Activated CD4-positive, alpha-beta T cell treated with anti-CD3 and anti-CD28 coated beads, Interleukin-2, amount 50 U/mL, for 24 hours (primary cell): ENCODE measurements at places on chromosomes 16 and 17.

DNA sequence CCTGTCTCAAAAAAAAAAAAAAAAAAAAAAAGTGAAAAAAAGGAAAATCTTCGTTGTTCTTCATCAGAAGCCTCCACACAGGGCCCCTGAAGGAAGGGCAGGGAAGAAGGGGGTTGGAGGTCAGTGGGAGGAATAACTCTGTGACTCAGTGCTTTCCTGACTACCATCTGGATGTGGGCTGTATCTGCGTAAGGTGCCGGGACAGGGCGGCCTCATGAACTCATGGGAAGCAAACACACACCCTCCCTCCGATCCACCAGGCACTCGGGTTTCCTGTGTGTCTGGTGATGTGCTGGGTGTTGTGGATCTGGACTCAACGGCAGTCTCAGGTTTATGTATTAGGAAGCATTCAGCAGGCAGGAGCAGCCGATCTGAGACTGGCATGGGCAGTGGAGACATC is 691.6 kb downstream of the WWOX start:
- DNase-seq, result no peak

- DNase-seq, result no peak
Measured at GRCh38 chr16:84373907-84374489, 5.7 kb downstream of the ATP2C2 start.

GRCh38 chr16:75238132-75238852 is 13.1 kb downstream of the BCAR1 start:
- DNase-seq, result no peak

DNA sequence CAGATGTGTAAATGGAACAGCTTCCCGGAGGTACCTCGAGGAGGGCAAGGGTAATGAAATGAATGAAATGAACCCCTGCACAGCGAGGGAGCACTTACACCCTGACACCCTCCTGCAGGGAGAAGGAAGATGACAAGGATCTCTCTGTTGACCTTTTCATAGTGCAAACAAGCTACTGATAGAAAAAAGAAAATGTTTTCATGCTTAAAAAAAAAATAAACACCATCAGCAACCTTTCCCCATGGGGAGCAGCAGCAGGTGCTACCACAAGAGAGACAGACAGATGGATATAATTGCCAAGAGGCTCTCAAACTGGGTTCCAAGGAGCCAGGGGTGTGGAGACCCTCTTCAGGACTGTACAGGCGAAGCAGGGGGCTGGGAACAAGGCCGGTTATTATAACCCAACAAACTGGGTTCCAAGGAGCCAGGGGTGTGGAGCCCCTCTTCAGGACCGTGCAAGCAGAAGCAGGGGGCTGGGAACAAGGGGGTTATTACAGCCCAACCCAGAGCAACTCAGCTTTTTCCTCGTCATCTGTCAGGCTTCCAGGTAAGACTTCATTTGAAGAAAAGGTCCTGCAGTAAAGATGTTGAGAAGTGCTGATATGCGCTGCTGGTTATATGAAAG is 718 bp upstream of the RPH3AL start:
- no peak for DNase-seq

DNA sequence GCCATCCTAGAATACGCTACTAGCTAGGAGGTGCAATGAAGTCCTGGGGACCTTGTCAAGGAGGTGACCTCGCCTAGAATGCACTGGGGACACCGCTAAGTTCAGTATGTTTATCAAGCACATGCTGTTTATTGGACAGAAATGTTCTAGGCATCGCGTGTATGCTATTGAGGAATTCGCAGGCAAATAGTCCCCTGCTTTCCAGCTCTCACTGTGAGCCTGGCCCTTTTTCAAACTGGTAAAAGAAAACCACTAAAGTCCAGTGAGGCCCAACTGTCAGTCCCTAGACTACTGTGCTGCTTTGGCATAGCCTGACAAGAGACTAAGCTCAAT is 1.2 kb upstream of the FAM222B start:
- DNase-seq, result no peak

- no peak for DNase-seq
Measured at GRCh38 chr17:19345067-19345460, 17.5 kb downstream of the B9D1 start.

- no peak for DNase-seq
Measured at GRCh38 chr17:72387487-72387886, 266.7 kb downstream of the SOX9 start.

DNA sequence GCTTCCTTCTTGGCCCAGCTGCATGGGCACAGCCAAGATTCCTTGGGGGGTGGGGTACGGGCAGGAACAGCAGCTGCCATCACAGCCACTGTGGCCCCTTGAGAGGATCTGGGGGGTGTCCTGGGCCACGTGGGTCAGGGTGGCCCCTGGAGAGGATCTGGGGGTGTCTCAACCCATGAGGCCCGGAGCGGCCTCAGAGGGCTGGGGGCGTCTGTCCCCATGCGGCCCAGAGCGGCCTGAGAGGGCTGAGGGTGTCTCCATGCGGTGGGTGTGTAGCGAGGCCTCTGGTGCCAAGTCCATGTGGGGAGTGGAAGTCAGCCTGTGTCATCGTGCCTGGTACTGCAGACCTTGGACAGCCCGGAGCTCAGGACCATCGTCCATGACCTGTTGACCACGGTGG is 13.7 kb downstream of the TSC2 start:
- no peak for DNase-seq

GRCh38 chr16:87076950-87077749 is 240.0 kb downstream of the C16orf95 start:
- DNase-seq, result no peak

DNA sequence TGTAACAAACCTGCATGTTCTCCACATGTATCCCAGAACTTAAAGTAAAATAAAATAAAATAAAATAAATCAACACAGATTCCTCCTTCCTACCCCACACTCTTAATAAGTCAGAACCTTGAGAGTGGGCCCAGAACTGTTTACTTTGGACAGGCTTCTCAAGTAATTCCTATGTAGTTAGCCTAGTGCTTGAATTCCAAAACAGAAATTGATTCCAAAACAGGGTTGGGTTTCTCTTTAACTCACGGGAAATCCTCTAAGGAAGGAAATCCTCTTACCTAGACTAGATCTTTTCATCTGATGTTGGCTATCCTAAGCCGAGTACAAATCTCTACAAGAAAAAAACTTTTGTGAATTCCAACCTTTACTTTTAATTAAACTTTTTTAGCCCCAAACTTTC is 324.7 kb upstream of the C16orf82 start:
- DNase-seq, result no peak

DNA sequence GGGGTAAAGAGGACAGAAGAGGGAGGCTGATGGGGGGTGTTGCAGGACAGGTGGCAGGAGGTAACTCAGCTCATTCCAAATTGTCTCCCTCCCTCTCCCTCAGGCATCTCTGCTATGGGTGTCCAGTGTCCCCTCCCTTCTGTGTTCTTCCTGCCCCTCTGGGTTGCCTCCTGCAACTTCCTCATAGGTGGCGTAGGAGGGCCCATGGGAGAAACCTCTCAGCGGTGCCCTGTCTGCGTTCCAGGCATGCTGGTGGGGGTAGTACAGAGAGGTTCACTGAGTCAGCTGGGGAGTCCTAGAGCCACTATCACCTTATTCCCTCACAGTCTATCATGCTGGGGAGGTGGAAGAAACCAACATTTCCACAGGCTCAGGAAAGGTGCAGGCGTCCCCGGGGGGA is 14.7 kb upstream of the ODF4 start:
- DNase-seq, result no peak

- no peak for DNase-seq
Measured at GRCh38 chr17:46802800-46803199, 15.7 kb downstream of the WNT3 start.

- peak; percentile 53 for DNase-seq
Measured at GRCh38 chr17:17356149-17356930, 53.2 kb downstream of the NT5M start.

GRCh38 chr16:56488035-56488434 is 31.8 kb downstream of the BBS2 start:
- no peak for DNase-seq

DNA sequence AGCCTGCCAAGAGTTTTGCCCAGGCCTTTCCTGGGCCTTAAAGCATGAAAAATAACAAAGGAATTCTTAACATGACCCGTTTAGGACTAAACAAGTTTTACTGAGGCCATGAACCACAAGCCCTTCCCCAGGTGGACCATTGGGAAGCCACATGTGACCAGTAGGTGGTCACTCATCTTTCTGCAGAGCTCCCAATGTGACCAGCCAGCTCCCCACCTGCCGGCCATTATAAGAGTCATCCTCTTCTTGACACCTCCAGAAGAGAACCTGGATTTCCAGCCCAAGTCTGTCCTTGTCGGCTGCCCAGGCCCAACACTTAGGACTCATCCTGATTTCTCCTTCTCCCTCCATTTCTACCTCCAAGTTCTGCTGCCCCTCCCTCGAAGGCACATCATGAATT is 91.7 kb upstream of the DNAH17 start:
- no peak for DNase-seq

DNA sequence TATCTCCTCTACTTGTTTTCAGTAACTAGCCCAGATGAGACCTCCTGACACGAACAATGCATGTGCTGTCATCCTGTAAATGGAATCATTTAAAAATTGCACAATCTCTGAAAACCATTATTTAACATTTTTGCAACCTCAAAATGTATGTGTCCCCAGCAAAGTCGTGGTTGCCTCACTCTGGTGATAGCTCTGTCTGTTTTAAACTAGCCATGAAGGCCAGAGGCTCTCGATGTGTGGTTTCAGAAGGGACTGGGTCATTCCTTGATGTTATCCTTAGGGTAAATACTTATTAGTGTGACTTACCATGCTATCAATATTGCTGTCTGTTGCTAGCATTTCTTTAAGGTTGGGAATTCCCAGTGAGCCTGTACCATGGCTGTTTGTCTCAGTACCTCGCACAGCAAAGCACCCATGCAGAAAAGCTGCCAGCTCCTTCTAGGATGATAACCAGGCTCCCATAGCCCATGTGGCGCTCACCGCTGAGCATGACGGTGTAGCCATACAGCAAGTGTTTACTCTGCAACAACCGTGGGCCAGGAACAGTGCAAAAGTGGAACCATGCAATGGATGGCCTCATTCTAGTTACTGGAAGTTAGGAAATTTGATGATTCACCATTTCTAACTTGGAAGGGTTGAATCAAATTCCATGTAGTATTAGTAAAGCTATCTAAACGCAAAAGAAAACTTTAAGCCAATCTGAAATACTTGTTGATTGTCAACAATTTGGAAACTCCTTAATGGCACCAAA is 2.9 kb upstream of the PGS1 start:
- DNase-seq, result no peak

DNA sequence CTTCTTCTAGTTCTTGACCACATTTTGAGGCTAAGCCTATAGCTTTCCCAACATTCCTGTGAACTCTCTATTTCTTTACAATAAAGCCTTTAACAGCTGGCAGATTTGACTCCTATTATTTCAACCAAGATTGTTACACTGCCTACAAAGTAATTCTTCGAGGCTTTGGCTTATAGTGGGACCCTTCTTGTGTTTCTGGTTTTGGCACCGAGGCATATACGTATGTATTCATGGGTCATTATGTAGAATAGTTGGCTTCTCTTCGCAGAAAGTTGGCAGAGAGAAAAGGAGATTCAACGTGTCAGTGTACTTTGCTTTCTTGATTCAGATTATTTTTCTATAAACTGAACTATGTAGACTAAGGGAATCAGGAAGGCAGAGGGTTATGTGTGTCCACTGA is 102.2 kb downstream of the ABCA8 start:
- DNase-seq, result no peak
